ENCODE measurements at places on chromosomes 3 and 15.

GRCh38 chr3:185071287-185071800 is 81.5 kb downstream of the C3orf70 start:
- DNase-seq, result no peak

- DNase-seq, result no peak
Measured at GRCh38 chr3:13251166-13251903, 168.8 kb downstream of the NUP210 start.

GRCh38 chr3:9498781-9499180 is 54.8 kb downstream of the LHFPL4 start:
- no peak for DNase-seq

DNA sequence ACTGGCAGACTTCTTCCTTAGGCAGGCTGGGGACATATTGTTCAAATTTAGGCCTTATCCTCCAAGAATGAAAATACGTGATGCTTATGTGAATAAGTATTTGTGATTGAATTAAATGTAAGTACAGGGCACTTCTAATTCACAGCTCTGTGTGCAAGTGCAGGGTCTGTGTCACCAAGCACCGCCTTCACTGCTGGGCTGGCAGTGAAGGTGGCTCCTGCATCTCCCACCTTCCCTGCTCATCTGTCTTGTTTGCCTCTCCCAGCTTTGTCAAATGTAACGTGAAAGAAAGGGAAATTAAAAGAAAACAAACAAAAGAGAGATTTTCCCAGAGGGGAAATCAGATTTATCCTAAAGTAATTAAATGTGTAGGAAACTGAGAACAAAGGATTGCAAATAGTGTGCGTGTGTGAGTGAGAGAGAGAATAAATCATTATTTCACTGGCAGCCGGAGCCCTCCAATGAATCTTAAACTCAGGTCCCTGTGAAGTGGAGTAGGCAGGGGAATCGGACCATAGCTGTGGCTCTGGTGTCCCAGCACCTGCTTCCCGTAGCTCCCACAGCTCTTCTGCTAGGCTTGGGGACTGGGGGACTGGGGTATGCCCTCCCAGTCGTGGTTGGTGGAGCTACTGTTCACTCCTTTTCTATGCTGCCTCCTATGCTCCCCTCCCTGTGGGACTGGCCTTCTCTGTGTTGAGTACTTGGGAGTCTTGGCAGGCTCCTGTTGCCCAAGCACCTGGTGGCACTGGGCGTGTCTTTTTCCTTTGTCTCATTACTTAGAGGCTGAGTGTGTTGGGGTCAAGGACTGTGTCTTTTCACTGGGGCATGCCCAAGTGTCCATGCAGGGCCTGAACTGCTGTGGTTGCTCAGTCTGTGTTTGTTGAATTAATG is 222.2 kb downstream of the EPHB1 start:
- no peak for DNase-seq
